Stimulated activated CD4-positive, alpha-beta T cell treated with anti-CD3 and anti-CD28 coated beads, Interleukin-1b, Interleukin-23, amount 100 ng/mL, for 4 hours (primary cell): ENCODE measurements at places on chromosomes 5 and 9.

DNA sequence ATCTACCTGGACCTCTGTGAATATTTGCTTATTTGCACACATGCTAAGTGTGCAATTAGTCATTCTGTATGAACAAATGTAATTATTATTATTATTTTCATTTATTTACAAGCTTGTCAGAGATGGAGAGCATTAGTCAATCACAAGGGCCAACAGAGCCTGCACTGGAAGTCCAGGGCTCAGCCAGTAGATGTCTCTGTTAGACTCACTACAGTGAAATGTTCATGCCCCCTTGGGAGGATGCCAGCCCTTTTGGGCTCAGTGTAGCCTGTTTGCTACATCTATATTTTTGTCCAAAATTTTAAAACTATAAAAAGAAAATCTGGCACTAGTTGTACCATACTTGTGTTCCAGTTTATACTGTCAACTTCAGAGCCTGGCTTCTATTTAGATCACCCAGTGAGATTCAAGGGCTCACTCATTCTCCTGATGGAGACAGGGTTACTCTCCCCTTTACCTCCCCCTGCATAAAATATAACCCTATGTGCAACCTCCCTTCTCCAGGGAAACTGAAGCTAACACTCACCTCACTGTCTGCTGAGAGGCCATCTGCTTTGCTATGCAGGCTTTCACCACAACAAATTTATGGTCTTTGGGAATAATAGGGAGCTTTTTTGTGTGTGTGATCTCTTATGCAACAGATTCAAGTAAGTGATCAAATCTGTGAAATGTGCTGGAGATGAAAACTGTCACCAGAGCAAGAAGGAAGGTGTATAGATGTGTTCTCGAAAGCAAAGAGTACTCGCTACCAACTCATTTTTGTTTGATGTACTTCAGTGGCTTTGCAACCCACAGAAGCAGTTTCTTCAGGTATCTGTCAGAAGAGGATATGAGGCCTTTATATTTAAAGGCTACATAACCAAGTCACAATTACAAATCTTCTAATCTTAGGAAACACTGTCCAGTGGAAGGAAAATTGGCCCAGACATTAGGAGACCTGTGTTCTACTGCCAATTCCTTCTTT lies 99.9 kb upstream of the TLE4 start:
- DNase-seq: peak; percentile 8

DNA sequence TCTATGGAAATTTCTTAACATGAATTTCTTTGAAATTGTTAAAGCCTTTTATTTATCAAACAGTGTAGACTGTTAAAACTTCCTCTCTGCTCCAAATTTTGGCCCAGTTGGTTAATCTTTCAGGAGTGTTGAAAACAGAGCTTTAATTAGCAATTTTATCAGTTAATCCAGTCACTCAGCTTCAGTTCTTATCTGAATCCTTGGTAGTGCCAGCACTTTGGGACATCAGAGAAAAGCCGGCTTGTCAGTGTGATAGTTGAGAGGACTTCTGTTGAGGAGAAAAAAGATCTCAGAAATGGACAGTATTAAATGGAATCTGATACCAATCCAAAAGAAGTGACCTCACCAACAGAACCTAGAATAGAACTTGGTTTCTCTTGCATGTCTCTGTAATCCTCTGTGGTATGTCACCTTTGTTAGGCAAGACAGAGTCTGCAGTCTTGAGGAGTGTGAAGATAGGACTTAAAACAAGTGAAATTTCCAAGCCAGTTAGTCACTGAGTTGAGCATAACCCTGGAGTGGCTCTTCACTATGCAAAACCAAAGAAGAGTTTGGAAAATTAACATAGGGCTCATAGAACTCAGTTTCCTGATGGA lies 251.8 kb downstream of the NNT start:
- DNase-seq: no peak

GRCh38 chr9:113701774-113702755 lies 174.0 kb upstream of the ZNF618 start:
- DNase-seq: no peak

DNA sequence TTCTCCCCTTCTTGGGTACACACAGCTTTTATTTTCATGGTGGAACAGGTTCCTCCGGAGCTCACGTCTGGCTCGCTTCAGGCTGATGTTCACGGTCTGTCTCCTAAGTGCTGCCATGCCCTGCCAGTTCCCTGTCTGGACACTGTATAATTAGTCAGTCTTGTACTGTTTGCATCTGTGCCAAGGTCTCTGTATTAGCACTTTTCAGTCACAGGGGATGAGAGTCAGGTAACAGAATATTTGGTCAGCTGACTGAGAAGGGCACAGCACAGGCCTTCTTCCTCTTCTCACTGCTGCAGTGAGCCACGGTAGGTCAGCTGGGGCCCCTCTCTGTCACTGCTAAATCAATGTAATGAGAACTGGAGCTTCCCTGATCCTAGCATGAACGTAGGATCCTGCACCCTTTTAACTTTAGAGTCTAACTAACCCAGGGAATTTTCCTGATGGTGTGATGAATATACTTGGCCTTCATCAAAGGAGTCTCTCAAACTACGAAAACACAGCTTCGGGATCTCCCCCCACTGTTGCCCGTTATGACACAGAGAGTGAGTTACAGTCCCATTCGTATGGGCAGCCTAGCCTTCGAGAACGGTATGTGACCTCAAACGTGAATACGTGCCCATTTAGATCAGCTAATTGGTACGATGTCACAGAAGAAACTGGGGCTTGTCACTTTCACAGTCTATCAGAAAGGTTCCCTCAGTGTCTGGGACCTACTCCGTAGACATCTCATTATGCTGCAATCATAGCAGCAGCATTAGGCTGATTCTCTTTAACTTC lies 354.1 kb upstream of the RFX3 start:
- DNase-seq: no peak

- DNase-seq: no peak
These were observed 104.7 kb downstream of the NR2F1-AS1 start for GRCh38 chr5:93476251-93476742.

DNA sequence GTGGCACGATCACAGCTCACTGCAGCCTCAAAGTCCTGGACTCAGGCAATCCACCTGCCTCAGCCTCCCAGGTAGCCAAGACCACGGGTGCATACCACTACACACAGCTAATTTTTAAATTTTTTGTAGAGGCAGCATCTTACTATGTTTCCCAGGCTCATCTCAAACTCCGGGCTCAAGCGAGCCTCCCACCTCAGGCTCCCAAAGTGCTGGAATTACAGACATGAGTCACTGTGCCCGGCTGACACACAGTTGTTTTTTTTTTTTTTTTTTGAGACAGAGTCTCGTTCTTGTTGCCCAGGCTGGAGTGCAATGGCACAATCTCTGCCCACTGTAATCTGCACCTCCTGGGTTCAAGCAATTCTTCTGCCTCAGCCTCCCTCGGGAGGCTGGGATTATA lies 70.1 kb upstream of the CNOT6 start:
- DNase-seq: no peak

- DNase-seq: no peak
These were observed 113.3 kb upstream of the SHB start for GRCh38 chr9:38182321-38182720.

DNA sequence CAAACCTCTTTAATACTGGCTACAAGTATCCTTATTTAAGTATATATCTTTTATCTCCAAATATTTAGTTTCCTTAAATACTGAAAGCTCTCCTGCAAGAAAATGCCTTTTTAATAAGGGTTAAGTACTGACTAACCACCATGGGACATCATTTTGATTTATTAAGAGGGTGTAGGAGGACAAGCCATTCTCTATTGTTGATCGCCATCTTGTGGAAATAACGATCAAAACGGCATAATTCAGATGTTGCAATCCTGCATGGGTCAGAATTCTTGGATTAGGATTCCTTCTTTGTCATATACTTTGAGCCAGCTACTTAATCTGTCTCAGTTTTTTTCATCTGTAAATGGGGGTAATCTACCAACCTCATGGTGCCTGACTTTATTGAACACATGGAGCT lies 28.7 kb upstream of the C5orf46 start:
- no peak for DNase-seq

DNA sequence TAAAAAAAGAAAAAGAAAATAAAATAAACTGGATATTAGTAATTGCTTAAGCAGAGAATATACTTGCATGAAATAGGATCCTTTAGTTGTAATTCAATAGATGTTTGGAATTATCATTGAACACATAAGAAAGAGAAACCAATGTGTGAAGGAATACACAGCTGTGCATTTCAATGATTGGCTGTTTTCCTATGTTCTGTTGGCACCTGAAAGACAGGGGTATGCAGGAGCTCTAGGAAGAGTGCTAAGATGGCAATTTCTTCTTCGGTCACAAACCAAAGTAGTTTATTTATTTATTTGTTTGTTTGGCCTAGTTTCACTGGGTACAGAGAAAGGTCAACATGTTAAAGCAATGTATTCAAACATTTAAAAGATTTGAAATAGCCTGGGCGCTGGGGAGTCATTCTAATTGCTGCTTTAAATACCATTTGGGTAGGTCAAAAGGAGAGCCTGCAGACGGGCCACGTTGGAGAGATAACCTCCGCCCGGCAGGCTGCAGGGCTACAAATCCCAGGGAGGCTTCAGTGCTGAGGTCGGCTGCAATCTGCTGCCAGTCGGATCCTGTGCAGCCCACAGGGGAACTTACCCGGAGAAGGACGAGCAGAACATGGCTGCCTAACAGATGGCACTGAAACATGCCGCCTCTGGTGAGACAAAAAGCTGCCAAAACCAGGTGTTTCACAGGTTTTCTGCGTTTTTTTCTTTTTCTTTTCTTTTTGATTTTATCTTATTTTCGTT lies 154.2 kb upstream of the TYRP1 start:
- DNase-seq: no peak

- peak; percentile 39 for DNase-seq
These were observed at the start of gene CFAP77 for GRCh38 chr9:132409828-132410528. CFAP77 (plus strand) TSS chr9:132410211; CDS start chr9:132410272, 61 bp downstream.

DNA sequence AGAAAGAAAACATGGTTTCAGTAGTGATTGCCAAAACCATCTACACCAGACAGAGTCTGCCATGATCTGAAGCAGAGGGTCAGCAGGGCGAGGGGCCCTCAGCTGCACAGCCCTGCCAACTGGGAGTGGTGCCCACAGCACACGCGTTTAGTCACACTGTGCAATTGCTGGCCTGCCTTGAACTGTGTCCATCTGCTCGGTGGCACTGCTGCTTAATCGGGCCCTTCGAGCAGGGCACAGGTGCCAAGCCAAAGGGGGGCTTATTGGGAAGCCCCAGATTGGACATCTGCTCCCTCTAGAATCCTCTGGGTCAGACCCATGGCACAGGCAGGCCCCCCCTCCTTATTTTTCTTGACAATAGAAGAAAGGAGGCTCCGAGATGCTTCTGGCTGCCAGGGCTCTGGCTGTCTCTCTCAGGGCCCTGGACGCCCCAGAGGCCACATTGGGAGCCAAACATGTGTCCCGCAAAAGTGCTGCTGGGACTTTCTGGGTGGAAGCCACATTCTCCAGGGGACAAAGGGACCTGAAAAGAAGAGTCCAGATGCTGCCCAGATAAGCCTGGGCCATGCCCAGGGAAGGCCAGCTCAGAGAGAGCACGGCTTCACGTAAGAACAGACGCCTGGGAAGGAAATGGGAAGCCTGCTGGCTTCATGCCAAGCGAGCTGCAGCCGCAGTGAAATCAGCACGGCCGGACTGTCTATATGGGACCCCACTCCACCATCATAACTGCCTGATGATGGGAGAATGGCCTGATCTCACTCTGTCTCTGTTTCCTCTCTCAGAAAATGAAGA lies 349.2 kb downstream of the GADD45G start:
- DNase-seq: no peak

GRCh38 chr9:97366476-97366875 lies 45.4 kb upstream of the TDRD7 start:
- DNase-seq: no peak
